ENCODE measurements at places on chromosomes 4 and X.

DNA sequence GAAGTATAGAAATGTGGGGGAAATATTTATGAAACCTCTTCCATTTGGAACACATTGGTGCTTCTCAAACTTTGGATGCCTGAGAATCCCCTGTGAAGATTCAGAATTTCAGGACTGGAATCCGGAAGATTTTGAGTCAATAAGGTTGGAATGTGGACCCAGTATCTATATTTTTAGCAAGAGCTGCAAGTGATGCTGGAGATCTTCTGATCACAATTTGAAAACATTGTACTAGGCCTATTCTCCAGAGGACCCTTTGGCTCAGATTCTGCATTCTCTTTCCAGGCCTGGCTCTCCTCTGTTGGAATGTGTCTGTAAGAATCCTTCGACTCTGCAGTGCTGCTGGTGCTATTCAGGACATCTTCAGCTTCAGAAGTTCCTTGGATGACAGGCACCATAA lies 2.4 kb upstream of the PKD2 start:
- H3K27me3 ChIP-seq = no peaks in the 10 kb centered on the region
- no peak overlapping the region for H3K4me3 ChIP-seq
- H3K27ac ChIP-seq = no peak overlapping the region
- DNase-seq = no peak
- no peaks in the 10 kb centered on the region for H3K36me3 ChIP-seq

DNA sequence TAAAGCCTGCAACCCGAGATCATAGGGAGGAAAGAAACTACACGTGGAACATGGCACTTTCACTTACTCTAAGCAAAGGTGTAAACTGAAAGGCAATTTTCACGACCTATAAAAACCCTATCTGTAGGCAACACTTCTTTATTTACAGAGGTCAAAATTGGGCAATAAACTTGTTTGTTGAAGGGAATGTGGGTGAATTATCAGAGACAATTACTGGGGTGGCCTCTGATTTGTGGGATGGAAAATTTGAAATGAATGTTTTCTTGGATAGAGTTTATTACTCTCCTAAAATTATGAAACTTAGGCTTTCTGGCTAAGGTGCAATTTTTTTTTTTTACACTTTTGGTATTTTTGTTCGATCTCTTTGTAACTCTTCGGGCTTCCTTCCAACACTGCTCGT lies 734.1 kb upstream of the TENM3 start:
- H3K4me3 ChIP-seq = no peak overlapping the region
- no peak for DNase-seq
- H3K27me3 ChIP-seq = no peaks in the 10 kb centered on the region
- H3K4me1 ChIP-seq = no peaks in the 10 kb centered on the region

- H3K4me3 ChIP-seq = no peak overlapping the region
- H3K4me1 ChIP-seq = peaks cover 4% of the 10 kb centered on the region
Measured at GRCh38 chrX:136907621-136908020, 27.1 kb upstream of the RBMX start.

DNA sequence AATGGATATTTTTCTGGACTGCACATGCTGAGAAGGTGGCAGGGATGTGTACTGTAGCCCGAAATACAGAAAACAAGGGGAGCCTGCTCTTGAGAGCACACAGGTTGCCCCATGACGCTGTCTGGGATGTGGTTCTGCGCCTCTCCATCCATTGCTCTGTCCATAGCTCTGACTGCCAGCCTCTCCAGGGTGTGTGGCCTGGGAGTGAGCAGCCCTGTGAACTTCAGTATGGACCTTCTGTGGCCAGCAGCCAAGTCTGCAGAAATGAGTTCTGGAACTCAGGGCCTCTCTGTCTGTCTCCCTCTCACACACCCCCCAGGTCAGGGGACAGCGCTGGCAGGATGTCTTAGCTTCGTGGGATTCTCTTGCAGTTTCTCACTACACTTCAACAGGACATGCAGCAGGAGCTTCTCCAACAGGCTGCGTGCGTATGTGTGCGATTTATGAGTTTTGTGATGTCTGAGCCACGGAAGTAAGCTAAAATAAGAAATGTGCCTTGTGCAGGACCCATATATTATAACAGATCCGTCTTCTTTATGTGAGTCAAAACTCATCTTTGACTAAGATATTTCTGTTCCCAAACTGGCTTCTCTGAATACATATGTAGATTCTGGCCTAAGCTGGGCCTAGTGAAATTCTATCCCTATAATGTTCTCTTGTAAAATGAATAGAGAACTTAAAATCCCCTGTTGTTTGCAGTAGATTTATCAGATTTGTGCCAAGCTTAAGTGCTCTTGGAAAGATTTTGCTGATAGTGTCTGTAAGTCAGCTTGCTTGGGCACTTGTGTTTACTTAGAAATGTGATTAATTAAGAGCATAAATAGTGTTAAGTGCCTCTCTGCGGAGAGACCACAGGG lies 40.0 kb downstream of the PROM1 start:
- H3K27me3 ChIP-seq = no peaks in the 10 kb centered on the region
- no peaks in the 10 kb centered on the region for H3K4me1 ChIP-seq
- H3K27ac ChIP-seq = no peak overlapping the region
- no peaks in the 10 kb centered on the region for H3K36me3 ChIP-seq

GRCh38 chrX:3407781-3408180 lies 61.3 kb upstream of the MXRA5 start:
- no peak for DNase-seq
- no peaks in the 10 kb centered on the region for H3K27me3 ChIP-seq
- H3K4me1 ChIP-seq = no peaks in the 10 kb centered on the region
- no peak overlapping the region for H3K27ac ChIP-seq
- H3K36me3 ChIP-seq = no peaks in the 10 kb centered on the region
- H3K4me3 ChIP-seq = no peak overlapping the region

GRCh38 chr4:88230461-88230891 lies 53.9 kb downstream of the PPM1K start:
- H3K27me3 ChIP-seq = no peaks in the 10 kb centered on the region
- H3K27ac ChIP-seq = no peak overlapping the region
- DNase-seq = no peak
- no peaks in the 10 kb centered on the region for H3K36me3 ChIP-seq
- no peaks in the 10 kb centered on the region for H3K4me1 ChIP-seq
- H3K4me3 ChIP-seq = no peak overlapping the region

DNA sequence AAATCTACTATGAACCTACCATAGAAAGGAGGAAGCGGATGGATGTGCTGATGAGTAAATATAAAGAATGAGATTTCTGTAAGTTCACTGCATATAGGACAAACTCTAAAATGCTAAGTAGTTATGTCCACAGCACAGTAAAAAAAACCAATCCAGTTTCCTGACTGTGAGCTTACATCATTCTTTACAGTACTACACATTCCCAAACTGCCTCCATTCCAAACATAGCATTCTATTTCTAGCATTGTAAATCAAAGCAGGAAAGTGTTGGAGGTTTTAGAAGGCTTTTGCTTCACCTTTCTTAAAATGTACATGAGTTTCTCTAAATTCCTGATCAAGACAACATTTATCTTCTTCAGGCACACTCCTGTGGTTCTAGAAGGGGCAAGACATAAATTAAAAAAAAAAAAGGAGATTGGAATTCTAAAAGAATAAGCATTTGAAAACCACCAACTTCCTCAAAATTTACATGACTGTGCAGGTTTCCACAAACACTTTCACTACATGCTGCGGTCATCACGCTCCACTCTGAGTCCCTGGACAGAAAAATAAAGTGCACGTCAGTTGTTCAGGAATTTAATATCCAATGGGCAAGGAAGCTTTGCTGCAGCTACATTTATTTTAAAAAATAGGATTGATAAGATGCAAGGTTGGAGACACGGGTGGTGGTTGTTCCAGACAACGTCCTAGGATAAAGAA lies 297.6 kb upstream of the STS start:
- H3K4me1 ChIP-seq = no peaks in the 10 kb centered on the region
- H3K4me3 ChIP-seq = no peak overlapping the region
- no peak for DNase-seq
- no peaks in the 10 kb centered on the region for H3K36me3 ChIP-seq
- no peak overlapping the region for H3K27ac ChIP-seq

DNA sequence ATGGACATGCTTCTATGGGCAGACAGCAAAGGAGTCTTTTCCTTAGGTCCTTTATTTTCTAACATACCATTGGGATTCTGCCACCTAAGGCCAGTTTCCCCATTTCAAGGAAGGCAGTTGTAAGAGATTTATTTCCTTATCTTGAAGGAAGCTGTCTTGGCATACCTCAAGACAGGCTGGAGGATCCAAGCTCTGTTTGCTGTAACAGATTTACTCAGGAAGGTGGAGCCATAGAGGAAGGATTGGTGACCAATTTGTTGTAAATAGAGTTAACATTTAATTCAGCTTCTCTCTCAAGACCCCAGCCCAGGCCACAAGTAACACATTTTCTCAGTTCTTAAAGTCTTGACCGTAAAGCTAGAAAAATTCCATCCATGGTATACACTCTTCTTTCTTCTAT lies 131.6 kb upstream of the TENM3 start:
- H3K27me3 ChIP-seq = no peaks in the 10 kb centered on the region
- no peak overlapping the region for H3K4me3 ChIP-seq
- DNase-seq = no peak
- no peaks in the 10 kb centered on the region for H3K36me3 ChIP-seq
- H3K4me1 ChIP-seq = no peaks in the 10 kb centered on the region

- no peaks in the 10 kb centered on the region for H3K27me3 ChIP-seq
- H3K4me1 ChIP-seq = no peaks in the 10 kb centered on the region
- H3K4me3 ChIP-seq = no peak overlapping the region
- no peak overlapping the region for H3K27ac ChIP-seq
- no peak for DNase-seq
- no peaks in the 10 kb centered on the region for H3K36me3 ChIP-seq
Measured at GRCh38 chr4:44738615-44739014, 12.3 kb upstream of the GNPDA2 start.
